ENCODE measurements at places on chromosomes 5 and 9.
A peak's percentile ranks its signal among the peaks of the same experiment; 100 is the strongest.

GRCh38 chr5:18959535-18959934, 1028.5 kb downstream of the CDH18 start:
- H3K27me3 ChIP-seq = no peaks in the 10 kb centered on the region
- no peak overlapping the region for H3K27ac ChIP-seq
- H3K4me1 ChIP-seq = no peaks in the 10 kb centered on the region
- no peaks in the 10 kb centered on the region for H3K36me3 ChIP-seq
- no peak for DNase-seq

- H3K27me3 ChIP-seq = no peaks in the 10 kb centered on the region
- peak overlapping the region; percentile 94 for H3K27ac ChIP-seq
- H3K4me3 ChIP-seq = peak overlapping the region; percentile 71
- no peak for DNase-seq
Measured at GRCh38 chr9:129865668-129866320, 30.5 kb downstream of the USP20 start.

DNA sequence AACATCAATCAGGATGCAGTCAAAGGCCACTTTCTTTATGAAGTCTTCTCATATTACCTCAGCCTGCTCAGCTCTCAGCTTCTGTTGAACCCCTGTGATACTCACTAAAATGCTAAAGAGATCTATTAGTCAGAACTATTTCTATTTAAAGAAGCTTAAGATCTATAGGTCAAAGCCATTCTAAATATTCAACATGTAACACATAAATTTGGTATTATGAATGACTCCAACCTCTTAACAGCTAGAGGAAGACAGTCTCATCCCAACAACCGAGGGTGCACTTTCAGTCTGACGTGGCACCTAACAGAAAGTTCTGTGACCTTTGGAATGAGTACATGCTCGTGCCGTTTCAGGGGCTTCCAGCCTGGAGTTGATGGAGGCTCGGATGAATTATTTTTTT, 301.5 kb upstream of the VLDLR start:
- H3K4me1 ChIP-seq = no peaks in the 10 kb centered on the region
- no peak overlapping the region for H3K27ac ChIP-seq
- DNase-seq = no peak
- H3K36me3 ChIP-seq = no peaks in the 10 kb centered on the region
- no peak overlapping the region for H3K4me3 ChIP-seq
- peaks cover 11% of the 10 kb centered on the region for H3K27me3 ChIP-seq

GRCh38 chr9:12681620-12682019, 11.6 kb upstream of the TYRP1 start:
- no peaks in the 10 kb centered on the region for H3K36me3 ChIP-seq
- no peak overlapping the region for H3K27ac ChIP-seq
- H3K4me1 ChIP-seq = no peaks in the 10 kb centered on the region
- no peak for DNase-seq

- H3K36me3 ChIP-seq = no peaks in the 10 kb centered on the region
- no peak overlapping the region for H3K4me3 ChIP-seq
- H3K27ac ChIP-seq = no peak overlapping the region
- H3K4me1 ChIP-seq = peaks cover 9% of the 10 kb centered on the region
- no peak for DNase-seq
Measured at GRCh38 chr5:34652914-34653313, 3.2 kb upstream of the RAI14 start.

DNA sequence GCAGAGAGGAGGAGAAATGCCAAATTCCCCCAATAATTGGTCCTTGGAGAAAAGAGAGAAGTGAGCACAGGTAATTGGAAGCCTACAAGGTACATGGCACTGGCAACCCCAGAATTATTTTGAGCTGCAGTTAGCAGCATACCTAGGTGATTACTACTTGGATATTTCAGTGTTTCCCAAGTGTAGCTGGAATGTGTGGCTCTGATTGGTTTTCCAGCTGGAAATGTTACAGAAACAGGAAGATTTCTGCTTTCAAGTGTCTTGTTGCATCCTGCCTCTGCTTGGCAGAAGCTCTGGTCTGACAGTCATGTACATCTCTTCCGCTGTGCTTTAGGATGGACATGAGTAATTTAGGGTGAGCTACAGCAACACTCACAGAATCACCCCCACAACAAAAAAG, 262.1 kb downstream of the ENC1 start:
- H3K27me3 ChIP-seq = peaks cover 7% of the 10 kb centered on the region
- no peak for DNase-seq
- H3K27ac ChIP-seq = no peak overlapping the region
- no peaks in the 10 kb centered on the region for H3K4me1 ChIP-seq

- H3K27me3 ChIP-seq = peaks cover 69% of the 10 kb centered on the region
- H3K4me1 ChIP-seq = peaks cover 23% of the 10 kb centered on the region
- H3K4me3 ChIP-seq = no peak overlapping the region
- peaks cover 2% of the 10 kb centered on the region for H3K36me3 ChIP-seq
- DNase-seq = no peak
Measured at GRCh38 chr9:34624475-34625185, 4.2 kb downstream of the ARID3C start.

All from activated naive CD8-positive, alpha-beta T cell treated with anti-CD3 and anti-CD28 coated beads, Interleukin-2, amount 10 ng/mL, durations not matched to agents 7 days and 5 days (primary cell).